ENCODE measurements at places on chromosomes 2 and 18.

DNA sequence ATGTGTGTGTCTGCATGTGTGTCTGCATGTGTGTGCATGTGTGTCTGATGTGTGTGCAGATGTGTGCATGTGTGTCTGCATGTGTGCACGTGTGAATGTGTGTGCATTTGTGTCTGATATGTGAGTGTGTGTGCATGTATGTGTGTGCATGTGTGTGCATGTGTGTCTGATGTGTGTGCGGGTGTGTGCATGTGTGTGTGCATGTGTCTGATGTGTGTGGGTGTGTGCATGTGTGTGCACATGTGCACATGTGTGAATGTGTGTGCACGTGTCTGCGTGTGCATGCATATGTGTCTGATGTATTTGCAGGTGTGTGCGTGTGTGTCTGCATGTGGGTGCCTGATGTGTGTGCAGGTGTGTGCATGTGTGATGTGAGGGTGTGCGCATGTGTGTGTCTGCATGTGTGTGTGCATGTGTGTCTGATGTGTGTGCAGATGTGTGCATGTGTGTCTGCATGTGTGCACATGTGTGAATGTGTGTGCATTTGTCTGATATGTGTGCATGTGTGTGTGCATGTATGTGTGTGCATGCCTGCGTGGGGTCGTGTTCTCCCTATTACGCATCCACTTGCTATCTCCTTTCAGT is 470.1 kb upstream of the HS6ST1 start:
- DNase-seq, result no peak

DNA sequence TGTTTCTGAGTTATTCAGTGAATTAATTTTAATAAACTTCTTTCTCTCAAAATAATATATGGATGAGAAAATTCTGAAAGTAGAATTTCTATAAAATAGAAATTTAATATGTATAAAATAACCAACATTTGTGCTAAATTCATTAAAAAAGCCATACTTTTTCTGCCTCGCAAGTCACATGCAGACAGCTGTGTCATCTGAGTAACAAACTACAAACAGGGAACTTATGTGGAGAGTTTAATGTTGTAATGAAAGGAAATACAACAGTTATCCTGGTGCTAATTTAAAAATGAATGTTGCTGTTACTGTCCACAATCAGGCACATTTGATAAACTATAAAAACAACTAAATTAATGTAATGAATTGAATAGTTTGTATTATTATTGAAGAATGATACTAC is 22.2 kb downstream of the RMDN2 start:
- no peak for DNase-seq

- DNase-seq, result no peak
Measured at GRCh38 chr2:170843656-170844055, 27.0 kb downstream of the GAD1 start.

DNA sequence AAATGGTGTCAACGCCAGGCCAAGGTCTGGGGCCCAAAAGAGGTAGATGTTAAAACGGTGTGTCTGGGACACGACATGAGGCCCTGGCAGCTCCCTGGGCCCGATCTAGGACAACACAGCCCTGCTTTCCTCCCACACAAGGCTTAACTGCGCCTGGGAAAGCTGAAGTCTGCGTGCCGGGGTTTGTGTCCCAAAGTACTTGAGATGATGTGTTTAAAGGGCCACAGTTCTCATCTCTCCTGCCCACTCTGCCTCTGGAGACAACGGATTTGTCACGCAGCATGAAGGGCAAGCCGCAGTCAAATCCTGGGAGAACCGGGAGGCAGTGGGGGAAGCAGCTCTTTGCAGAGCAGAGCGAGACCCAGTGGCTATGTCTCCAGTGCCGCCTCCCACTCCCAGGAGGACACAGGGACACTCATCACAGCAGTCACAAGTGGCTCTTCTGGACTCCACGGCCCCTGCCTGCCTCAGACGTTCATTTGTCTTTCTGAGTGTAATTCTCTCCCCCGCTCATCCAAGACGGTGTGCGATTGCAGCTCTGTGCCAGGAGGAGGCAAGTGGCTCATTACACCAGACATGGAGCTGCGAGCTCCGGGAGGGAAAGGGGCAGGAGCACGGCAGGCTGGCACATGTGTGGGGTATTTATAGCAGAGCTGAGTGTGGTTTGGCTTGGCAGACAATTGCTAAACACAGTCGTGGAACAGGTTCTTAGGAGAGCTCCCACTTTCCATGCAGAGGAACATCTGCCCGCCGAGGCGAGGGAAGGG is 57.7 kb upstream of the SEMA4C start:
- DNase-seq, result peak; percentile 77

- DNase-seq, result no peak
Measured at GRCh38 chr18:47995654-47996053, 65.2 kb upstream of the SMAD2 start.

GRCh38 chr2:211248841-211249240 is 692.4 kb downstream of the CPS1 start:
- no peak for DNase-seq

- no peak for DNase-seq
Measured at GRCh38 chr2:191195021-191195420, 44.2 kb upstream of the STAT4 start.

DNA sequence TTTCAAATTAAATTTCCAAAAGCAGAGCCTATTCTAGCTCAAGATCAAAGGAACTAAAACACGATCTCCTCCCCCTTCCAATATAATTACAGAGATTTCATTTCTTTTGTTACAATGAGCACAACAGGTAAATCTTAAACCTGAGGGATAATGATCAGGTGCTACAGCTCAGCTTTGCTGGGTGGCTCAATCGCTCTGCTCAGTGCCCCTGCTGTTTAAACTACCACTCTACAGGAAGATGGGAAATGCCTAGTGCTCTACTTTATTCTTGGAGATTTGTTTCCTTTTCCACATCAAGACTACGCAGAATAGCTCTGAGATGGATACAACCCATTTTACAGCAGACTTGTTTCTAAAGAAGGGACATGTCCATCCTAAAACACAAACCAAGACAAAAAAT is 162.3 kb downstream of the TCF4 start:
- no peak for DNase-seq

DNA sequence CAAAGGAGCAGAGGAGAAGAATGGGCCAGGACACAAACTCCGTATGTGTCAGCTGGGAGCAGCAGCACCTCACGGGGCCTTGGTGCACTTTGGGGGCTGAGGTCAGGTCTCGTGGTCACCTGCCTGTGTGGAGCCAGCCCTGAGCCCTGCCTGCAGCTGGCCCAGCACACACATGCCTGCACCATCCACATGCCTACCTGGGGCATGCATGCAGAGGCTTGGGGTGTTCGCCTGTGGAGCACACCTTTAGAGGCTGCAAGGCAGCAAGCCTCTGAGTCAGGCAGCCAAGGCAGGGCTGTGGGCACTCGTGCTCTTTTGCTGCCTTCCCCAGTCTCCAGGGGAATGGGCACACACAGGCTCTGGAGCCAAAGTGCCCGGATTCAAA is 36.0 kb downstream of the ARHGEF4 start:
- no peak for DNase-seq

GRCh38 chr2:127056086-127056485 is 50.9 kb downstream of the BIN1 start:
- no peak for DNase-seq

- DNase-seq, result peak; percentile 2
Measured at GRCh38 chr18:59238385-59238784, 18.4 kb downstream of the GRP start.

- DNase-seq, result no peak
Measured at GRCh38 chr18:26631135-26631534, 82.8 kb upstream of the KCTD1 start.

DNA sequence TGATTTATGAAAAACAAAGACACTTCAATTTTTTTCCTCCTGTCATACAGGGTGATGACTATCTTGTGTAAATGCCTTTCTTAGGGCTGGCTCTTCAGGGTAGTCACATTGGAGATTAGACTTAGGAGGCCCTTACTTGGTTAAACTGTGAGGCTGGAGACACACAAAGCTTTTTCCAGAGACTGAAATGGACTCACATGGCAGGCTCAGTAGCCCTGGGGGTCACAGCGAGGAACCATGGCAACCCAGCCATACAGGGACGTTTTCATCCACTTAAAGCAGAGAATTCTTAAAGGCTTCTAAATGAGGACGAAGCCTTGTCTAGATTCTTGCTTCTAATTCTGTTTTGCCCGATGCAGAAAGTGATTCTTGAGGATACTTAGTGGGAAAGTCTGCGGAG is 57.3 kb upstream of the ZDBF2 start:
- no peak for DNase-seq

- DNase-seq, result no peak
Measured at GRCh38 chr2:10078001-10078400, 2.2 kb downstream of the CYS1 start.

DNA sequence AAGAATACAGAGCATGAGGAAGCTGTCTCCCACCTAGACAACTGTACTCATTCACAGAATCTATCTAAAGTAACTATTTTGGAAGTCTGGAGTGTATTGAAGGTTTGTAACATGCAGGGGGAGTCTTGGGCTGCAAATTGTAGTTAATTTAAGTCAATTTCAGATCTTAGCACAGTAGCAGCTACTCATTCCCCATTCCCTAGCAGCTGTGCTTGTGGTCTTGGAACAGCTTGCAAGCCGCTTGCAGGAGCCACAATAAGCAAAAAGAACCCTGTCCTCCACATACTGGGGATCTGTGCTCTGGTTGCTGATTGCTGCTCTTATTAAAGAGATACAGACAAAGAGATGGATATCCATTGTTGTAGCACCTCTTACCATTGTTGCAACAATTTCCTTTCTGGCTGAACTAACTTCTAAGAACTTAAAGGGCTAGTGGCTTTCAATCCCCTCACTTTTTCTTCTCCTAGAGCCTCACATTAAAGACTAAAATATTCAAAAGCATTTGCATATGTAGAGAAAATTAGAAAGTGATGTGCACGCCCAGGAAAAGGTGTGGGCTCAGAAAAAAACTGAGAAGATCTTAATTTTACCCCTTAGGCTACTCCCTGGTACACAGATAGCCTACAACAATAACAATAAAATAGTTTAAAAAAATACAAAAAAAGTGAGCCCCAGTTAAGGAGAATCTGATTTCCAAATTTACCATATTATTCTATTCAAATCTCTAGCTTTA is 1775.1 kb upstream of the PIK3C3 start:
- DNase-seq, result no peak

DNA sequence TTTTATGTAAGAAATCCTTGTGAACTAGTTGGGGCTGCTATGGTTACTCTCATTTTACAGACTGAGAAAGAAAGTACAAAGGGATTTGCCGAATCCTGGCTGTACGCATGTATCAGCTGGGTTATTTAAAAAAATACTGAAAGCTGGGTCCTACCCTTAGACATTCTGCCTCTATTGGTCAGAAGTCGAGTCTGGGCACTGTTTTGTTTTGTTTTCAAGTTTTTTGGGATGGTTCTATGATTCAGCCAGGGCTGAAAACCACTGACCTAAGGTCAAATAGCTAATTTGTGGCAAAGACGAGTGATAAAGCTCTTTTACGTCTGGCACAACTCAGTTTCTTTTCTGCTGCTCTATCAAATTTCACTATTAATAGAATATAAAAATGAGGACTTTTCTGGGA is 5.9 kb upstream of the SLC8A1 start:
- DNase-seq, result no peak

- DNase-seq, result no peak
Measured at GRCh38 chr18:7436166-7436565, 130.9 kb upstream of the PTPRM start.

DNA sequence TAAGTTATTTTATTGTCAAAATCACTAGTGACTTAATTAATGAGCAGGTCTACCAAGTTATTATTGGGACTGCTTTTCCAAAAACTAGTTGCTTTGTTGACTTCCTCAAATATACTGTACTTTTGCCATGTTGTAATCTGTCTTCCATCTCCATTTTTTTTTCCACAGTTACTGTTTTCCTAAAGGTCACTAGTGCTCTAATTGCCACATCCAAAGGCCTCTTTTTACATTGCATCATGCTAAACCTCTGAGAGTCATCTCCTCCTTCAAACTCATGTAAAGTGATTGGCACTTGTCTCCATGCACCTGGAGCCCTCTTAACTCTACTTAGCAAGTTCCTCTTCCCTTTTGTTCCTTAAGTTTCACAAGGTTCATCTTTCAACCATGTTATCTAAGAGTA is 11.8 kb downstream of the PMAIP1 start:
- no peak for DNase-seq

DNA sequence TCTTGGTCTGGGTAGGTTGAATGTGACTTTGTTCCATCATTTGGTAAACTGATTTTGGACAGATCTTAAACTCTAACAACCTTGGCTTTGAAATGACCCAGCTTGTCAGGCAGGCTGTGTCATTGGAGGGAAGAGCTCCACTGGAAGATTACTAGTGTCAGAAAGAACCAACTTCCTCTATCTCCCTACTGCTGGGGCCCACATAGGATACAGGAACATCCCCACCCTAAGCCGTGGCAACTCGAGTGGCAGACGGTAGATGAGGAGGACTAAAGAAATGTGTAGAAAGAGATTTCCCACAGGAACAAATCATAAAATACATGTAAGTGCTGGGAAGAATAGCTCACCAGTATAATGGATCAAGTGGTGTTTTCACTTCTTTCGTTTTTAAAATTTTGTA is 4.3 kb upstream of the G6PC2 start:
- no peak for DNase-seq

GRCh38 chr2:75609937-75610508 is 36.6 kb upstream of the MRPL19 start:
- DNase-seq, result no peak

DNA sequence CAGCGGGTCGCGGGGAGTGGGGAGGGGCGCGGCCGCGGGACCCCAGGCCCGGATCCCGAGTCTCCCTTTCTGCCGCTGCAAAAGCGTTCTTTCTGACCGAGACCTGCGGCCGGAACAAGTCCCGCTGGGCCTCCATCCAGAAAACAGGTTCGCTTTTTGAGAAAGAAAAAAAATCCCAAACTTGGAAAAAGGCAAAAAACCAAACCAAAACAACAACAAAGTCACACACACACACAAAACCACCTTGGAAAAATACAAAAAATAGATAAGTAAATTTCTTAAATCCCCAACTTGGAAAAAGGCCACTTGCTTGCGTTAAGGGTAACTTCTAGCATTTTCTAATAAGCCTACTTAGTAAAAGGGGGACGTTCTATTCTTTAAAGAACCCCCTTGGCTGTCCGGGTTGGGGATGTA is 250 bp upstream of the CHST10 start:
- DNase-seq, result no peak

DNA sequence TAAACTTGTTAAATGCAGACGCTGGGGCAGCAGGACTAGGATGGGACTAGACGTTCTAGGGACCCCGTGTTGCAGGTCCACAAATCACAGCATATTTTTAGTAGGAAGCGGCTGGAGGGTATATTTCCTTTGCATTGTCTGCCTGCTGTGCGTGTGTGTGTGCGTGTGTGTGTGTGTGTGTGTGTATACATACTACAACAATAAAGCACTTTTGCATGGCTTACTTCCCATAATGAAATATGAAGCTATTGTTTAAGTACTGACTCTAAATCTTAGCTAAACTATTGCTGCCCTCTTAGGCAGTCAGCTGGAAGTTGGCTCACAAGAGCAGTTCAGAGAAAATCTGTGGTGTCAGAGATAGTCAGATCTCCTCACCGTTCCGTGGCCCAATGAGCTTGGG is 133.4 kb downstream of the CABLES1 start:
- no peak for DNase-seq

GRCh38 chr2:109428281-109428680 is 185.5 kb downstream of the SEPTIN10 start:
- no peak for DNase-seq

GRCh38 chr2:80252294-80252986 is 52.1 kb downstream of the LRRTM1 start:
- DNase-seq, result no peak

GRCh38 chr2:215652388-215652787 is 216.5 kb upstream of the FN1 start:
- no peak for DNase-seq

Measured in NCI-H2081 (cell line).